ENCODE measurements at places on chromosomes 5 and 9.

- no peak for DNase-seq
Measured at GRCh38 chr5:1480217-1480616, 35.0 kb upstream of the SLC6A3 start.

GRCh38 chr9:9395539-9395938, 1217.3 kb downstream of the PTPRD start:
- no peak for DNase-seq

GRCh38 chr9:98317134-98317857, 61.8 kb upstream of the TBC1D2 start:
- DNase-seq: no peak

GRCh38 chr9:112861155-112861554, 29.5 kb downstream of the SLC46A2 start:
- DNase-seq: no peak

DNA sequence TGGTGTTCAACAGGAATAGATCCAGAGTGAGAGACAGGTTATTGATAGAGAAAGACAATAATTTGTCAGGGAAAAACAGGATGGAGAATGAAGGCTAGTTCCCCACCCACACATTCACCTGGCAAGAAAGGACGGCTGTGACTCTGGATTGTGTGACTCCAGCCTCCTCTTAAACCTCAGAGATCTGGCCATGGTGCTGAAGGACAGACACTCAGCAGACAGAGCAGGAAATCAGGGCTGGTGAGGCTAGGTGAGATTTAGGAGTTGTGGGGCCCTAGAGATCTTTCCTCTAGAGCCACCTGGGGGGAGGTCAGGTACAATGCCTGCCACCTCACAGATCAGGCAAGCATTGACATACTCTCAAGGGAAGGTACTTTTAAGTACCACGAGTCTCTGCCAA, 15.2 kb downstream of the OR1B1 start:
- no peak for DNase-seq

- no peak for DNase-seq
Measured at GRCh38 chr9:95024097-95024671, 293.3 kb downstream of the FANCC start.

DNA sequence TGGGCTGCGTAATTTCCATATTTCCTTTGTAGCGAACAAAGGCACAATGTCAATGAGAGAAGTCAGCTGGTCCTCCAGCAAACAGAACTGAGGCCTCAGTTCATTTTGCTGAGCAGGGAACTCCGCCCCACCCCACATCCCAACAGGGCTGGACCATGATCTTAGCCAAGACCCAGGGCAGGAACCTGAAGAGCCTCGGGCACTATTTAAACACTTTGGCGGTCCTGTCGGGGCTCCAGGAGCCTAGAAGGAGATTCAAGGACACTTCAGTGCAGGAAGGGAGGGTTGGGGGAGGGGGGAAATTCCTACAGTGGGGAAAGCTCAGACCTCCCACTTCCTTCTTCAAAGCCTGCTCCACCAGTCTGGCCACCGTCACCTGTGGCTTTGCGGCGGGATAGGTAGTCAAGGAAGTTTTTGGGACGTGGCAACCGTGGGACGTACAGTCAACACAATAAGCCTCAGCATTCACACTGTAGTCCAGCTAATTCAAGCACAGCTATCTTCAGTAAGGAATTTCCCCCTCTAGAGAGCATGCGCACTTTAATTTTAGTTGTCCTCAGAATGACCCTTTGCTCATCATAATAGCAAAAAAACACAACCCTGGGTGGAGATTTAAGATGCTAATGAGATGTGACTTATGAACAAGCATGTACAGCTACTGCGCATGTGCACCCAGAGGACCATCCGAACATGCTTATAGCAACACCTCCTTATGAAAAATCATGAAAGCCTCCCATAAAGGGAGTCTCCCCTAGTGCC, 30.9 kb downstream of the S1PR3 start:
- no peak for DNase-seq

DNA sequence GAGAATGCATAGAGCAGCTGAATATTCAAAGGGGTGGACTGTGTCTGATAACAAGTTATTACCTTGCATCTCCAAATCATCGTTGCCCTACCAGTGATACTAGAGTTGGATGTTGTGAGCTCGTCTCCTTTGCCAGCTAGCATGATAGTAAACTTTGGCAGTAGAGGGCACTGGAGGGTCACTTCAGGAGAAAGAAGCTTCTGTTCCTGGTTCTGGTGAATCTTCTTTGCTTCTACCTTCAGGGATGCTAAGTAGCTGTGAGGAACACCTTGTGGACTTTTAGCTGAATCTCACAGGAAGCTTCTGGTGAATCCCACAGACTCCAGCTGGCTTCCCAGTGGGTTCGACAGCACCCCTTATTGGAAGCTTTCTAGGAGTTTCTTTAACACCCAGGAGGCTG, 626.6 kb upstream of the SGCD start:
- DNase-seq: no peak

DNA sequence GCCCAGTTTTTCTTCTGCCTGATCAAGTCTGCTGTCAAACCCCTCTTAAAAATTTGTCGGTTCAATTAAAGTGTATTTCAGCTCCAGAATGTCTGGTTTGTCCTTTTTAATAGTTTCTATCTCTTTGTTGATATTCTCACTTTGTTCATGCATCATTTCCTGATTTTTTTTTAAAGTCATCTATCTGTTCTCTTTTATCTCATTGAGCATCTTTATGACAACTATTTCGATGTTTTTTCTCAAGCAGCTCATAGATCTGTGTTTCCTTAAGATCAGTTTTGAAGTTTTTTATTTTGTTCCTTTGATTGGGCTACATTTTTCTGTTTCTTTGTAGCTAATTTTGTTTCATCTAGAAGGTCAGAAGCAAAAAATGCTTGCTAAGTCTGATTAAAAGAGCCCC, 53.7 kb downstream of the FGD3 start:
- DNase-seq: no peak

GRCh38 chr5:123428521-123429220, 5.5 kb upstream of the CEP120 start:
- no peak for DNase-seq

- no peak for DNase-seq
Measured at GRCh38 chr9:121607434-121608167, 43.8 kb upstream of the DAB2IP start.

- no peak for DNase-seq
Measured at GRCh38 chr5:180360078-180360957, 7.2 kb upstream of the GFPT2 start.

DNA sequence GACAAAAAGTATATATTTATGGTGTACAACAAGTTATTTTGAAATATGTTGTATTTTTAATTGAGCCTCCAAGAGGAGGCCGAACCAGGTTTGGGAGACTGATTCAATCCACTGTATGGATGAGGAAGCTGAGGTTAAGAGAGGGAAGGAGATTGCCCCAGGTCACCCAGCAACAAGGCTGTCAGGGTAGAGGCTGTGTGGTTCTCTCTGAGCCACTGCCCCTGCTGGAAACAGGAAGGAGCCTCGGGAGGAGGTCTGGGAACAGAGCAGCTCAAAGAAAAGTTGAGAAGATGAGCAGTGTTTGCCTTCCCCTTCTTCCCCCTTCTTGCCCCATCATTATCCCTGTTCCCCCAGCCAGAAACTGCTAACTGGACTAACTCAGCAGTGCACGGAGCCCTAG, 6.6 kb upstream of the FAT2 start:
- no peak for DNase-seq
